SK-N-DZ (cell line): ENCODE measurements at places on chromosomes 11 and 22.

- no peak for DNase-seq
Observed at GRCh38 chr11:122616718-122617117, 38.8 kb upstream of the UBASH3B start.

DNA sequence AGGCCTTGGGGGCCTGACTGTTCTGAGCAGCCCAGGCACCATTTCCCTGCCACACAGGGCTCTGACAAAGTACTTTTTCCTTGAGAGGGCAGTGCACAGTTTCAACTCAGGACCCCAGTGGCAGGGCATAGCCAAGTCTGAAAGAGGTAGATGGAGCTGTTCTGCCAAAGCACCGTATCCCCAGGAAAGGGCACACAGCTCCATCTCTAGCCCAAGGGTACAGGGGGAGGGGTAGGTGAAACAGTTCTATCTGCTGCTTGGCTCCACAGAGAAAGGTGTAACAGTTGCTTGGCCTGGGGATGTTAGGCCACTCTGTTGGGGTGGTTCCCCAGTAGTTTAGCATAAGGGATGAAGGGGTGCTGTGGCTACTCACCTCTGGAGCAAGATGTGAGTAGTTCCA, 47.8 kb downstream of the GDPD4 start:
- no peak for DNase-seq

GRCh38 chr11:116093481-116094270, 589.5 kb upstream of the CADM1 start:
- DNase-seq = no peak

DNA sequence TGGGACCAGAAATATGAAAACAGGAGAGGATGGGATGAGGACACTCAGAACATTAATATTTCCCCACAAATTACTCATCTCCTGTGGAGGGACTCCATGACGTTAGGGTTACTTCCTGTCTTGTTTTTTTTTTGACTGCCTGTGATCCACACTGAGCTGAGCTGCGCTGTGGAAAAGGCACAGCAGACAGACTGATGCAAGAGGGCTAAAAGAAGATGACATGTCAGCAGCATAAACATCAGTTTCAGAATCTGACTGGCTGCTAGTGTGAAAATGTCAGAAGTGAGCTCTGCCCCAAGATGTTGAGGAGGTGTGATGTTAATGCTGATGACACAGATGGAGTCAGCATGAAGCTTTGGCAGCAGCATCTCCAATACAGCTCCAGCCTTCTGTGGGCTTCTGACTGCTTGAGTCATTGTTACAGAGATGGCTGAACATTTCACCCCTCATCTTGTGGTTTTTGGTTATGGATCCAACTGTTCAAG, 286.8 kb downstream of the BLID start:
- no peak for DNase-seq

DNA sequence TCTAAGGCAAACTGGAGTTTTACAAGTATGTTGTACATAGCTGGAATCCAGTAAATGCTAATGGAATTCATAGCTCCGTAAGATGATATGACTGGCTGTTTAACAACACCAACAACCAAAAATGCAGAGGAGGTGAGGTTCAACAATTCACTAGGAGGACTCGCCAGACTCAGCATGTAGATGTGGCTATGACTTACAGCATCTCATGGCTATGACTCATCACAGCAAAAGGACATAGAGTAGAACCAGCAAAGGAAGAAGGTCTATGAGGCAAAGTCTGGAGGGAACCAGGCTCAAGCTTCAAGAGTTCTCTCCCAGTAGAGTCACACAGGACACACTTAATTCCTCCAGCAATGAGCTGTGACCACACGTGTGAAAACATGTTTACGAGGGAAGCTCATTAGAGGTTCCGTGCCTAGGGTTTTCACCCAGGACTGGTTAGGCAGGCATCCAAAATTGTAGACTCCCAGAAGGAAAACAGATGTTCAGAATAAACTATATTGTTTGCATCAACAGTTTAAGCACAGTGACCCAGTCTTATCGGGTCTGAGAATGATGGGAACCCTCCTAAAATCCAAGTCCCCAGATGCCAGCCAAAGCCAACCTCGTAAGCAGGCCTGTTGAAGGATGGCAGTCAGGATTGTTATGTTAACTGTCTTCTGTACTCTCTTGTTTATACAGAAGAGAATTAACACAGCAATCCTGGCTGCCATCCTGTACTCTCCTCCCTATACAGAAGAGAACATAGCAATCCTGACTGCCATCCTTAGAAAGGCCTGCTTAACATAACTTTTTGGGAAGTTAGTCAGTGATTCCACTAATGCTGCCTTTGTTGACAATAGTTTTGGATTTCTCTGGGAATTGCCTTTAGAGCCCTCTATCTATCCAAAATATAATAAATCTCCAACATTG, 116.6 kb downstream of the LARGE1 start:
- no peak for DNase-seq

GRCh38 chr22:19943082-19944026, 1.7 kb upstream of the TXNRD2 start:
- DNase-seq = no peak

DNA sequence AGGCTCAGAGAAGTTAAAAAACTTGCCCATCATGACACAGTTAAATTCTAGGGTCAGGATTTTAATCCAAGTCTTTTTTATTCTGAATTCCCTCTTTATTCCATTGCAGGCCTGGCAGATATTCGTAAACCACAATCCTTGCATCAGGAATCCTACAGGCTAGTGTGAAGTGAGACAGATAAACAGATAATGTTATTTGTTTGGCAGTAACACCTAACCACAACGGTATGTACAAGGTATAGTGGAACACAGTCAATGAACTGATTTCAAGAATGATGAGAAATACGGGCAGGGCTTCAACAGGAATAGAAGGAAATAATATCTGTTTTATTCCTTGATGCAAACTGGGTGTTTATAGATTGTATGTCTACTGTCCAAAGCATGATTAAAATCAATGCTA, 32.0 kb upstream of the NARS2 start:
- no peak for DNase-seq

- peak; percentile 72 for DNase-seq
Observed at GRCh38 chr11:114036147-114036811, 23.2 kb upstream of the ZBTB16 start.

- DNase-seq = peak; percentile 69
Observed at GRCh38 chr11:67572747-67573419, 10.7 kb upstream of the GSTP1 start.

DNA sequence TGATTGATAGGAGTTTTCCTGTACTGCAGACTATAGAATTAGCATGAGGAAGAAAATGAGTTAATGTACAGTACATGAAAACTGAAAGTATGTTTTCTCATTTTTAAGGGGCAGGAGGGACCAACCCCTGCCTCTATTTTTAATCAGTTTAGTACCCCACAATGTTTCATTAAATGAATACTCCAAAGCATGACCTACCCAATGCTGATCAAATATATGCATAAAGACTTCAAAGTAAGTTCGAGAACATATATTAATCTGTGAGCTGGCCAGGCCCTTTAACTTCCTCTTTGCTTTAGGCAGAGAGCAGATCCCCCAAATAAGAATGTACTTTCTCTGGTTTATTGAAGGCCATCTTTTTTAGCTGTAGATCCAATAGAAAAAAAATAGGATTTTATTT, 161.0 kb downstream of the FCHSD2 start:
- DNase-seq = no peak

GRCh38 chr22:21697021-21697771, 31.4 kb downstream of the PPIL2 start:
- DNase-seq = no peak

GRCh38 chr11:104191124-104191523, 27.2 kb upstream of the PDGFD start:
- DNase-seq = no peak

DNA sequence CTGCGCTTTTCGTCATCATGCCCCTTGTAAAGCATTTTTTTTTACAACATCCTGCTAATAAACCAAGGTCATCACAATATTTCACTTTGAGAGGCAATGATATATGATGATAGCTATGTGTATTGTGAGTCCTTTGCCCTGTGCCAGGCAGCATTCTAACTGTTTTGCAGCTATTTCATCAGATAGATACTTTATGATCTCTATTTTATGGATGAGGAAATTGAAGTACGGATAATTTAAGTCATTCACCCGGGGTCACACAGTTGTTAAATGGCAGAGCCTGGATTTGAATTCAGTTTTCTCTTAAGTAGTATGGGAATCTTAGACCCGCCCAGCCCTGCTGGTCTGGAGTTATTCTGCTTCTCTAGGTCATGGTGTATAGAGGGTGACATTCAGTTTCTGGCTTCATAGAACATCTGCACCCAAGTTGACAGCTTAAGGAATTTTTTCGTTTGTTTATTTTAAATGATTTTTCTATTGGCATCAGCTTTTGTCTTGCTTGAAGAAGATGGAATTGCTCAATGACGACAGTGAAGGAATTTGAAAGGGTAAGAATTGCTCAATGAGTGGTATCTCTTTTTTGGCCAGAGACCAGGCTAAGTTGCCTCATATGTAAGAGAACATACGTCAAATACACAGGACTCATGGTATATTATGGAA, 926 bp downstream of the PRR5L start:
- DNase-seq = no peak
